Amygdala (tissue), 56 donors: ENCODE measurements at places on chromosomes 11 and 22.

DNA sequence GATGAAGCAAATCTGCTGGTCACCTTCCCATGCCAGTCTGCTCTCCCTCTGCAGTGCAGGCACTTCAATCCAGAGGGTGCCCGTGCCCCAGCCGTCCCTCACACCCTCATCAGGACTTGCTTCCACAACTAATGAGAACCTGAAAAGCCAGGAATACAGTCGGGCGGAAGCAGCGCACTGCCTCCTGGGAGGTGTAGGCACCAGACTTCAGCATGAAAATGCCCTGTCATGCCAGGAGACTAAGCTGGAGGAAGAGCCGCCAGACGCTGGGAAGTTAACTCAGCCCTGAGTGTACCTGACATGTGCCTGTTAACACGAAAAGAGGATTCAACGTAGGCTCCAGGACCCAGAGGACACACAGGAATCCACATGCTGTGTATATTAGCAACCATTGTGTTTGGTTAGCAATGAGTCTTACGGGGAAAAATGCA, 40.1 kb upstream of the FLI1 start:
- peak; percentile 9 for DNase-seq

DNA sequence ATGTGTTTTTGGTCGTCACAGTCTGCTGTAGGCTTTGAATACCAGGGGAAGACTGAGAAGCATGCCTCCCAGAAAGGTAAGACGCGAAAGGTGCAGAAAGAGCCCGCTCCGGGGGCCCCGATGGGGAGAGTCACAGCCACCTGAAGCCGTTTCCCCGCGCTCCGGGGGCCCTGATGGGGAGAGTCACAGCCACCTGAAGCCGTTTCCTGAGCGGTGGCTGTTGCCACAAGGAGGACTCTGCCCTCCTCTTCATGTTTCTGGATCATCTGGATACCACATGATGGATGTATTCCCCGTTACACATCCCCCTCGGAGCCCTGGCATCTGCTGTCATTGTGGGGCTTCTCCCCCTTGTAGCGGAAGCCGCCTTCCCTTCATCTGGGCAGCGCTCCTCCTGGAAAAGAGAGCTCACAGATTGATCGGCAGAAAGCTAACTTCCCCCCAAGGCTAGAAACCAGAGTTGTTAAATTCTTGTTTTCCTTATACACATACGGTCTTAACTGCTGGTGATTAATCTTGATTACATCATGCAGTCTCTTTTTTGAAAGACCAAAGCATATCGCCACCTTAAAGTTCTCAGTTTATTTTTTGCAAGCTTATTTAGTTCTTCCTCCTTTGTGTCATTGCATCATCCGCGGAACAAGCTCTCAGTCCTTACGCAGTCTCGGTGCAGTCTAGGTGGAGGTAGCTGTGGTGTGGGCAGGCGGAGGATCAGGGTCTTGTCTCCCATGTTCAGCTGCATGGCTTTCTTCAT, 17.5 kb downstream of the CTTN start:
- no peak for DNase-seq

GRCh38 chr11:66844496-66845142, 1.4 kb downstream of the RCE1 start:
- no peak for DNase-seq

- DNase-seq: no peak
Measured at GRCh38 chr11:109424901-109425300, 2.9 kb downstream of the C11orf87 start.

DNA sequence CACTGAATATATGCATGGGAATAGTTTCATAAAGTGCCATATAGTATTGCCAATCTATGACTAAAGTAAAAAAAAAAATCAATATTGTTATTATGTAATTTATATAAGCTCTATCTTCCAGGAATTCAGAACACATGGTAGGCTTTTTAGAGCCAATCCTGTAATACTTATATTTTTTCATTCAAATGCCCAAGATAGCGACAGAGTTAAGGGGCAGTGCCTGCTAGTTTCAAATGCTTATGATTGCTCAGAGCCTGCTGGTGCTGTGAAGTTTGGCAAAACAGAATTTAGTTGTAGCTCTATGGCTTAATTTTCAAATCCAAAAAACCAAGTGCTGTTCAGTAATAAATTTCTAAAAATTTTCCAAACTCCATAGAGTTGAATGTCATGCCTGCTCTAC, 39.0 kb upstream of the BLID start:
- no peak for DNase-seq
